ENCODE measurements at places on chromosomes 6 and 20.

DNA sequence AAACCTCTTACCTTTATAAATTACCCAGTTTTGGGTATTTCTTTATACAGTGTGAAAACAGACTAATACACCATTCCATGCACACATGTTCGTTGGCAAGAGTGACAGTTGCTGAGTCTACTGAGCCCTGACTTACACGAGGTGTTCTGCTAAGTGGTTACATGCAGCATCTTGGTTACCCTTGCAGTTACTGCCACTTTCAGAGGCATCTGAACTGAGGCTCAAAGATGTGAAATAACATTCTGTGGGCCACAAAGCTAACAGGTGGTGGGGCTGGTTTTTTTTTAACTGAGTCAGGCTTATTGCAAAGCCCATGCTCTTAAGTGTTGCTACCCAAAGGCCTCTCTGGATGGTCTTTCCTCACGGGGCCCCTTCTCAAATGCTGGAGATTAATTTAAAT, 54.4 kb upstream of the GTSF1L start:
- no peak for DNase-seq

GRCh38 chr20:54405540-54405939, 69.9 kb upstream of the DOK5 start:
- DNase-seq: no peak

DNA sequence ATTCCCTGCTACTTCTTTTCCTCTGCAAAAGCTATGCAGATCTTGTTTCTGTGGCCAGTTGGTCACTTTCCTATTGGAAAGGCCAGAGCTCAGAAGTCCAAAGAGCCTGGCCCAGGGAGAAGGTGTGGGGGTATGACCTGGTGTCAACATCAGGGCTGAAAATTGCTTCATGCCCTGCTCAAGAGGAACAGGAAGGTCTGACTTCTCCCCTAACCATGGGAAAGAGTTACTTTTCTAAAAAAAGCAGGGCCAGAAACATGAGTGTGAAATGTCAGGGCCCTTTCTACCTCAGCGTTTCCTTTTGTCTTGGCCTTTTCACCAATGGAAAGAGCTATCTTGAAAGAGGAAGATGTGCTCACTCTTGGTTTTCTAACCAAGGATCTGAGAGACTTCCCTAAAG, 117.4 kb downstream of the MAFB start:
- no peak for DNase-seq

DNA sequence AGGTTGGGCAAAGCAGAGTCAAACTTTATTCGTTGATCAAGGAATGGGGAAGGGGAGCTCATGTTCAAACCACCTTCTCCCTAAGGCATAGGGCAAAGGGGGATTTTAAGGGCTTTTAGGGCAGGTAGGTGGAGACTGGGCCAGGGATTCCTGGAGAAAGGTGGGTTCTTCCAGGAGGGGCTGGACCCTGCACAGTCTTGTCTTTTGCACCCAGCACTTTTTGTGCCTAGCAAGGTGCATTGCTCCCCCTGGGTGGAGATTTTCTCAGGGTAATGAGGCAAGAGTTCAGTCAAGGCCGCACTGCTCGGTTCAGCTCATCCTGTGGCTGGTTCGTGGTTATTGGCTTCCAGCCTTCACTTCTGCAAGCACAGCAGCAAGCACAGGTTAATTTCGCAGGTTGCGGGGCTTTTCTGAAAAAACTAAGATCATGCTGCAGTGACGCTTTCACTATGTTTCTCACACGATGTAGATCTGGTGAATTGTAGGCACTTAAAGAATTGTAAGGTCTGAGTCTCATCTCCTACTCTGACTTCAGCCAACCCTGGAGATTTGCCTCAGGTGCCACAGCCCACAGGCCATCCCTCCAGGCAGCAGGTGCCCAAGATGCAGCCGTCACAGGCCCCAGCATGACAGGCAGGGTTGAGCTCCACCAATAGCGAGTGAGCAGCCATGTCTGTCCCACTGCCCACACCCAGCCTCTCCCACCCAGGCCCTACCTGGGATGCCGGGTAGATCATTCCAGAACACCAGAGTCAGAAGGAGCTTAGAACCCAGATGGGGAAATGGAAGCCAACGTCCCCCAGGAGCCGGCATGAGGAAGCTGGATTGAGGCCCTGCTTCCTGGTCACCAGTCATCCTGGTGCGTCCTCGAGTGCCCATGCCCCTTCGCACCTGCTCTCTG, 37.1 kb downstream of the SUN5 start:
- peak; percentile 18 for DNase-seq

GRCh38 chr20:18638768-18639167, 50.9 kb downstream of the DTD1 start:
- DNase-seq: no peak

DNA sequence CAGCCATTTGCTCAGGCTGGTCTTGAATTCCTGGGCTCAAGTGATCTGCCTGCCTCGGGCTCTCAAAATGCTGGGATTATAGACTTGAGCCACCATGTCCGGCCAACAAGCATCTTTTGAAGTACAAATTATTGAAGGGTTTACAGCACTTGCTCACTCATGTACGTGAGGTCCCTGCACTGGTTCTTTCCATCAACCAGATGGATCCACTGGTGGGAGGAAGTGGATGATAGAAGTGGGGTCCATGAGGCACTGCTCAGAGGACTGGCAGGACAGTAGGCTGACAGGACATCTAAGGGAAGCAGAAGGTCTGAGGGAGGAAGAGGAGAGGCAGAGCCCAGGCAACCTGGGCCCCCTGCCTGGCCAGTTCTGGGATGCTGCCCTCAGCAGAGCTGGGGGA, 109.2 kb upstream of the NXT1 start:
- DNase-seq: no peak

DNA sequence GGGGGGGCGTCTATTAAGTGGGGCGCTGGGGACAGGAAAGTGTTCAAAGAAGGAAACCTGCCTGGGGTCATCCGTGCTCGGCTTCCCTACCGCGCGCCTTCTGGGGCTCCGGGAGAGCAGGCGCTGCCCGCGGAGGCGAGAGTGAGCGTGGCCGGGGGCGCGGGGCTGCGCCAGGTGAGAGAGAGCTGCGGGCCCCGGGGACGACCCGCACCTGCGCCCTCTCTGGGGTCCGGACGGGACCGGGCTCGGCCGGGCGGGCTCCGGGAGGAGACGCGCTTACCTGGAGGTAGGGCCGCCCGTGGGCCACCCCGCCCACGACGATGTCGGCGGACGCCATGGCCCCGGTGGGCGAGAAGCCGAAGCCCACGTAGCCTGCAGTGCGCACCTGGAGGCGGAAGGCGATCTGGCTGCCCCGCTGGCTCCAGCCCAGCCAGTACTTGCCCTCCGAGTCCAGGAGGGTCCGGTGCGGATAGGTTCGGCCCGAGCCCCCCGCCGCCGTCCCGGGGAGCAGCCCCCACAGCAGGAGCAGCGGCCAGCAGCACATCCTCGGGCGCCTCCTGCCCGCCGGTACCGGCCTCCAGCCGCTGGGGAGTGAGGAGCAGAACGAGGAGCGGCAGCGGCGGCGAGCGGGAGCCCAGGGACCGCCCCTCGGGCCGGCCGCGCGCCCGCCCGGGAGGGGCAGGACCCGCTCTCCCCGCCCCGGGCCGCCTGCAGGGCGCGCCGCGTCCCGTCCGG, at the start of gene MOXD1:
TSS of gene MOXD1 (minus strand) at position 593 of the 735 bp plus-strand sequence. CDS start at position 544, 49 bp downstream.
- peak; percentile 71 for DNase-seq

DNA sequence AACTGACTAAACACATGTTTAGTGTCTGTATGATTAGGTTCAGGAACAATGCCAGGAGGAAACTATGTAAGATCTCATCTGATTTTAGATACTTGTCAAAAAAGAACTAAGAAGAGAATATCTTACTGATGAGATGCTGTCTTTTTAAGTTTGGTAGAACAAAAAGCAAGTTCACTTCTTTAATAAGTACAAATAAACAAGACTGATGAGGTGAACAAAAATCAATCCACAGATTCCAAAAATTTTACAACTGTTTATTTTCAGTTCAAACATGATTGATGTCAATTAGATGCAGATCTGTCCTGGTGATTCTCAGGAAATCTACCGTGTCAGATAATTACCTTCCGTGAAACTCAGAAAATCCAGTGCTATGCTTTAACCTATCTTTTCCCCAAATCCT, 24.9 kb downstream of the EPHA7 start:
- DNase-seq: no peak

DNA sequence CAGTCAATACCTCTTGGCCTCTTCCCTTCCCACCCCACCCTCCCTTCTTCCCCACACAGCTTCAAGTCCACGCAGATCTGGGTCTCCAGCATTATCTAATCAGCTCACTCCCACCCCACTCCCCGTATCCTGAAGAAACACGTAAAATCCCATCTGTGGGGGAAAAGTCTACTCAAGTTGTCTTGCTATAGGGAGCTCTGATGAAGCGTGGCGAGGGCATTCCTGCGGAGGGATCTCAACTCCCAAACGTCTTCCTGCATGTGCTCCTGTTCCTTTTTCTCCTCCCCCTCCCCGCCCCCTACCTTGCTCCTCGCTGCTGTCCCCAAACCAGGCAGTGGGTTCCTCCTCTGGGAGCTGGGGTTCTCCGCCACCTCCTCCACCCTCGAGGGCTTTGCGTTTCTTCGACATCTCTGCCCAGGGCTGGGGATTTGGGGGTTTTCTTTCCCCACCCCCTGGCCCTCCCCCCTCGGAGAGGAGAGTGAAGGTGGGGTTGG, 181.8 kb downstream of the TBXT start:
- no peak for DNase-seq

DNA sequence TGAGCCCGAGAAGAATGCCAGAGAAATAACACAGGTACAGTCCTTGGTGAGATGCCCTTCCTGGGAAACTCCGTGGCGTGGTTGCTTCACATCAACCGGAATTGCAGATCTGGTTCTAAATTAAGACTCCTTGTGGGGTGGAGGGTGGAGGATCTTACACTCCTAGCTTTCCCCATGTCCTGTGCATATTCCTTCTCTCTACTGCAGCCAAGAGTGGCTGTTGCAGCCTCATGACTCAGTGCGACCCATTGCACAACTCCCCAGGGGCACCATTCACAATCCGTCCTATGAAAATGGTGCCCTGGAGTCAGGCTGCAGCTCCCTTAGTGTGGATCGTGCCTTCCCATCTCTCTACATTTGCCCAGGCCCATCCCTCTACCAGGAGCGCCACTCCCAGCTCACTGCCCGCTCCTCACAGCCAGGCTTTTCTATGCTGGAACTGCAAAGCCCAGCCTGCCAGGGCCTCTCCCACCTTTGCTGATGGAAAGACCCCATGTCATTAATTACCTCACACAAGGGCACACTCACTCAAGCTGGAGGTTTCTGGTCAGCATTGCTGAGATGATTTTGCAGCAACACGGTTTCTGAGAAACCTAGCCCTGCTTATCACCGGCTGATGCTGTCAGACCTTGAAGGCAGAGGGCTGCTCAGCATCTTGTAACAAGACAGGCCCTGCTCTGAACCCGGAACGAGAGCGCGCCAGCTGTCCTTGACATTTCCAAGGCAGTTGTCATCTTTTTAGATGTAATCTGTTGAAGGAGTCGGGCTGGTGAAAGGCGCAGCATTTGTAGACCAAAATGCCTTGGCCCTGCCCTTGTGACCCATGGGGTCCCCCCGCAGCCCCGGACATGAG, 39.7 kb downstream of the SIRPA start:
- DNase-seq: peak; percentile 75

DNA sequence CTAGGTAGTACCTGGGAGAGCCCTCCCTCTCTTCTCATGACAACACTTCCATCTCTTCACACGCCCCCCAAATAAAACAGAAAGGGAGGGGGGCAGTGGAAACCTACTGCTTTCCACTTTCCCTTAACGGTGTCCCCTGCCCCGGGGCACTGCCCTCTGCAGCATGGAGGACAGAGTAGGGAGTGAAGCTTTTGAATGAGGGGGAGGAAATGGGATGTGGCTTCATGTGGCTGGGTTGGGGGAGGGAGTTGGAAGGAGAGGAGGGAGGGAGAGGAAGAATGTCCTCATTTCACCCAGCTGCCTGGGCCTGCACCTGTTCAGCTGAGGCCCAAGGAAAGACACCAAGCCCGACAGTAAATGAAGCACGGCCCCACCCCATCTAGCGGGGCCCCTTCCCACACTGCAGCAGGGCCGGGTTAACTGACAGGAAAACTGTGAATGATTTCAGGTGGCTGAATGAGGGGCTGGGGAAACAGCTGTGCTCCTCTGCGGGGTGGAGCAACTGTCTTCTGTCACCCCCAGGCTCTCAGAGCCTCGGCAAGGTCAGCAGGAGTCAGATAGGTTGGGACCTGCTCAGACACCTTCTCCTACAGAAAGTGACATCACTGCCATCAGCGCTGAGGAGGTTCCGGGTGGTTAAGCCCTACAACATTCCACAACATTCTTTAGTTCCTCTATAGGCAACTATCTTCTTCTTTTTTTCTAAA, 40.0 kb upstream of the TAF8 start:
- DNase-seq: no peak

DNA sequence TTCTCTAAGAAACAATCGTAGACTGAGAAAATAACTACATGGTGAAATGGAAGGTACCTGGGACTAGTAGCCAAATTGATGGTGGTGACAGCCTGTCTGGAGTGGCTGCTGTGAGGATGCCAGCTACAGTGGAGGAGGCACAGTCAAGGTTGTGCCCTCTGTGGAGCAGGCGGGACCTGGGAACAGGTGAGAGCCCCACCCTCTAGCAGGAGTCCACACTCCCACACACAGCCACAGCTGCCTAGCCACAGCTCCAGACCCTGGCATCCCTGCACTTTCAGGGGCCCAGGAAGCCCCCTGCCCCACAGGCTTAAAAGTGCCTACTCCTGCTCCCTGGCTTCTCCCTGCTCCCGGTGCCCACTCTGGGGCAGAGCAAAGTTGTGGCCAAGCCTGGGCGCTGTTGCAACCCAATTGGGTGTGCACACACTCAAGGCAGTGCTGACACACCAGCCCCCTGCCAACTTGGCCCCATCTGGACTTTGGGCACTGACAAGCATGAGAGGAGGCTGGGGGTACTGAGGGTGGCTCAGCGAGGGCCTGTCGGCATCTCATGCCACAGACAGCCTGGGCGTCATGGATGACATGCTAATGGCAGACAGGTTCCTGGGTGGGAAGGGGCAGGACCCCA, 548.7 kb downstream of the TBC1D32 start:
- DNase-seq: no peak

GRCh38 chr20:44070139-44070900, 116.7 kb downstream of the JPH2 start:
- peak; percentile 25 for DNase-seq

GRCh38 chr20:9928955-9929354, 90.1 kb upstream of the PAK5 start:
- no peak for DNase-seq

GRCh38 chr6:26487466-26487865, 12.6 kb upstream of the BTN1A1 start:
- DNase-seq: no peak

DNA sequence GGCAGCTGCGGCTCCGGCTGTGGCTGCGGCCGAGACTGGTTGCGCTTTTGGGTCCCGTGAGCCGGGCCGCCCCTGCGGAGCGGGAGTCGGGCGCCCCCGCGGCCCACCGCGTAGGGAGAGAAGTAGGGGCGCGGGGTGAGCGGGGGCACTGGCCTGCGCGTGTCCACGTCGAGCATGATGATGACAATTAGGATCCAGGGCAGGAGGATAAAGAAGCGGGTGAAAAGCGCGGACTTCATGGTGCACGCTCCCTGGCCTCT, 739 bp downstream of the B3GAT2 start:
- DNase-seq: no peak

GRCh38 chr6:21188505-21189223, 404.9 kb upstream of the SOX4 start:
- no peak for DNase-seq

Data from sciatic nerve (tissue), 2 donors.